ENCODE measurements at places on chromosomes 2 and 18. TPM values are rescaled to one million over a fixed set of nuclear protein-coding genes. Genes with fewer than 3 reads are reported as not detected.

The SLC14A1 gene
- not detected for total RNA-seq

The CCBE1 gene
- 1.8 TPM for total RNA-seq

The FRZB gene
- total RNA-seq, result 9.6 TPM

- no peak overlapping the region for H3K27ac ChIP-seq
- H3K36me3 ChIP-seq, result peaks cover 9% of the 10 kb centered on the region
- peaks cover 10% of the 10 kb centered on the region for H3K4me1 ChIP-seq
- H3K4me3 ChIP-seq, result no peak overlapping the region
- no peaks in the 10 kb centered on the region for H3K27me3 ChIP-seq
Measured at GRCh38 chr2:69185807-69186206, 172.8 kb downstream of the ANTXR1 start.

GRCh38 chr2:21930226-21930625 is 806.5 kb downstream of the TDRD15 start:
- no peak overlapping the region for H3K4me3 ChIP-seq
- no peaks in the 10 kb centered on the region for H3K27me3 ChIP-seq
- no peak overlapping the region for H3K27ac ChIP-seq
- no peaks in the 10 kb centered on the region for H3K4me1 ChIP-seq
- DNase-seq, result no peak

- no peaks in the 10 kb centered on the region for H3K27me3 ChIP-seq
- H3K27ac ChIP-seq, result no peak overlapping the region
- peak overlapping the region; percentile 91 for H3K4me3 ChIP-seq
- no peaks in the 10 kb centered on the region for H3K36me3 ChIP-seq
Measured at GRCh38 chr2:237968048-237968862, 1.4 kb downstream of the UBE2F start.

GRCh38 chr2:159882130-159882745 is 84.2 kb upstream of the CD302 start:
- H3K27me3 ChIP-seq, result no peaks in the 10 kb centered on the region
- H3K27ac ChIP-seq, result no peak overlapping the region
- no peak for DNase-seq
- H3K4me1 ChIP-seq, result no peaks in the 10 kb centered on the region
- no peaks in the 10 kb centered on the region for H3K36me3 ChIP-seq
- no peak overlapping the region for H3K4me3 ChIP-seq

- no peaks in the 10 kb centered on the region for H3K27me3 ChIP-seq
- no peaks in the 10 kb centered on the region for H3K4me1 ChIP-seq
- no peaks in the 10 kb centered on the region for H3K36me3 ChIP-seq
- DNase-seq, result no peak
Measured at GRCh38 chr2:138742441-138743057, 37.6 kb downstream of the NXPH2 start.

Measured in cardiac muscle cell (in vitro differentiated cells and primary cell).